Pancreas (tissue), 10 donors: ENCODE measurements at places on chromosomes 4 and X.
A peak's percentile ranks its signal among the peaks of the same experiment; 100 is the strongest.

DNA sequence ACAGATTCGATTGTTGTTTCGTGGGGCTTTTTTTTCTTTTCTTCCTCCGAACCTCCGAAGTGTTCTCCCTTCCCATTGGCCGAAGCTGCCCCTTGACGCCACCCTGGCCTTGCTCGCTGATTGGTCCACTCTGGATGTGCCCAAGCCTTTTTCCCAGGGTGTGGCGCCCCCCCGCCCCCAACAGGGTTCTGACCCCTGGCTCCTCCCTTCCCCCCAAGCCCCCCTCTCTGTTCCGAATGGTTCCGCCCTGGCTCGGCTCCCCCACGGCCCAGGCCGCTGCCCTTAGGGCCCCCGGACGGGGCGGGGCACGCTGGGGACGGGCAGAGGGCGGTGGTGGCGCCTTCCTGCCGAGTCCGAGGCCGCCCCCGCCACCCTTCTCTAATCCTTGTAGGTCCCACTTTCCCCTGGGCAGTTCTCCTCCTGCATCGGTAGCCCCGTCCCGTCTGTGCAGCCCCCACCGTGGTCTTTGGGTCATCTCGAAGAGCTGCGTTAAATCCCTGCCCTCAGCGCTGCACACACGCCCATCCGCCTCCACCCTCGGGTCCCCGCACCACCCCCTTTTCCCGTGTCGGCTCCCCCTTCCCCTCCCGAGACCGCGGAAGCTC is 25.5 kb downstream of the UTP14A start:
- peak; percentile 92 for DNase-seq

DNA sequence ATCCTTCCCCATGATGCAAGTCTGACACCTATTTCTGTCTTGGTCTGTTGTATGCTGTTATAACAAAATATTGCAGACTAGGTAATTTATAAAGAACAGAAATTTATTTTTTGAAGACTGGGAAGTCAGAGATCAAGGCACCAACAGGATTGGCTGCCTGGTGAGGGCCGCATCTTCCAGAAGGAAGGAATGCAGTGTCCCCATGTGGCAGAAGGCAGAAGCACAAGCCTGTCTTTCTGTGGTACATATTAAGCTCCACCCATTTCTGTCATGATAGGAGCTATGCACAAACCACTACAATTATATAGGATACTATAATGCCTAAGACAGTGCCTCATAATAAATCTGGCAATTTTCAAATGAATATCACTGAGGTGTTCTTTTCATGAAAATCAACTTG is 502.3 kb upstream of the DIAPH2 start:
- DNase-seq = no peak

GRCh38 chr4:48436318-48436717 is 46.8 kb upstream of the SLC10A4 start:
- DNase-seq = no peak

GRCh38 chrX:16765594-16765993 is 20.7 kb upstream of the TXLNG start:
- no peak for DNase-seq

DNA sequence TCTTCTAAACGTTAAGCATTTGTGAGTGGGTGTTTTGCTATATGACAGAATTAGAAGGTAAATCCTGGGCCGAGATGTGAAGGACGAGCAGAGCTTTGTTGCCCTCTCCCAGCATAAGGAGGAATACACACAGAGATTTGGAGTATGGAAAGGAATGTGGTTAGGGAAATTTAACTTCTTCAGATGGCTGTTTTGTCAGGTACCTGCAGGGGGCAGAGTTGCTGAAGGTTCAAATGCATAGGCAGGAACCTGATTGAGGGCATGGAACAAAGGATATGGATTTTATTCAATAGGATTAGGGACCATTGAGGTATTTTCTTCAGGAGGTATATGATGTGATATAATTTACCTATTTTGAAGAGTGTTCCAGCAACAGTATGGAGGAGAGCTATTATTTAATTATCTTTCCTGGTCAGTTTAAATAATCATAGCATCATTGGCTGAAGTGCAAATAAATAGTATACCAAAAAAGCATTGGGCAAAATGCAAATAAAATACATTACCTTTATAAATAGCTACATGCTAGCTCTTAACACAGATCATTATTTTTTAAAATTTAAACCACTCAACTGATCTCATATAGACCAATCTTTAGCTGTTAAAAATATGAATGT is 143.6 kb downstream of the SLIT2 start:
- no peak for DNase-seq

DNA sequence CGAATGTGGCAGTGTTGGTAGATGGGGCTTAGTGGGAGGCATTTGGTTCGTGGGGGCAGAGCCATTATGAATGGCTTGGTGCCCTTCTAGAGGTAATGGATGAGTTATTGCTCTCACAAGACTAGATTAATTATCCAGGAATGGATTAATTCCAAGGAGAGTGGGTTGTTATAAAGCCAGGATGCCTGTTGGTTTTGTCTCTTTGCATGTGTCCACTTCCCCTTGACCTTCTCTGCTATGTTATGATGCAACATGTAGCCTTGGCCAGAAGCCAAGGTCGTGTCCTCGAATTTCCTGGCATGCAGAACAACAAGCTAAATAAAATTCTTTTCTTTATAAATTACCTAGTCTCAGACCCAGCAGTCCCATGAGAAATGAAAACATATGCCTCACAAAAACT is 111.2 kb upstream of the PLS3 start:
- DNase-seq = peak; percentile 65

DNA sequence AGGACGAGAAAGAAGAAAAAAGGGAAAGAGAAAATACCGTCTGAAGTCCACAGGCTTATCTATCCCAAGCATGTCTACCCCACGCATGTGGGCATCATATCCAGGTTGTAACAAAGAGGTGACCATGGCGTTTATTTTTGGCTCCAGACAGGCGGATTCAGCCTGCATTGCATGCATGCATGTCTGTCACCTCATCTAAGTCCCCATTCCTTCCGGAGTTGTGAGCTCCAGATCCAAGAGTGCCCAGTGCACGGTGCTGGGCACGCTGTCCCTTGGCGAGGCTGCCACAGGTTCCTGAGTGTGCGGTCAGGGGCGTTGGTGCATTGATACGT is 905 bp upstream of the GALNTL6 start:
- no peak for DNase-seq

DNA sequence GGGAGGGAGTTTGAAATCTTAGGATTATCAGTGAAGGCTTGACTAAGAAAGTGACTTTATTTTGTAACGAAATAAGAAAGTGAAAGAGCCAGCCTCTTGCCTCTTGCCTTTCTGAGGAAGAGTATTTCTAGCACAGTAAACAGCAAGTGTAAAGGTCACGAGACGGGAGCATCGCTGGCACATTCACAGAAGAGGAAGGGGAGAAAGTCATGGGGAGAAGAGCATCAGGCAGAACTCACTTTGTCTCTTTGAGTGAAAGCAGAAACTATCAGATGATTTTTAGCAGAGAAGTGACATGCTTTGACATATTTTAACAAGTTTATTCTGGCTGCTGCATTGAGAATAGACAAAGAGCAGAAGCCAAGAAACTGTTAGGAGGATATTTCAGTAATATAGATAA is 313.8 kb downstream of the CAMK2D start:
- DNase-seq = no peak

- DNase-seq = no peak
Observed at GRCh38 chrX:133606990-133607389, 191.7 kb upstream of the GPC4 start.

DNA sequence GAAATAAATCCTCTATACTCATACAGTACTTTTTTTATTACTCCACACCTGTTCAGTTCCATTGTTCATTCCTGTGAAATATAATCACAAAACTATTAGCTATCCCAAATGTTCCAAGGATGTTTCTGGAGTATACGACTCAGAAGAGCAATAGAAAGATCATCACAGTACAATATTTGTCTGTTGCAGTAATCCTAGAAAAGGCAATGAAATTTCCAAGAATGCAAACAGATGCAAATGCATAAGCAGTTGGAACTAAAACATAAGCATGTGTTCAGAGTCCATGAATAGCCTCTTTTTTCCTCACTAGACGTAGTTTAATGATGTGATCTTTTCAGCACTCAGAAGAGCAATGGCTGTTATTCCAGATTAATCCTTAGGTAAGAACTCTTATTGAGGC is 55.2 kb downstream of the RTL3 start:
- no peak for DNase-seq

DNA sequence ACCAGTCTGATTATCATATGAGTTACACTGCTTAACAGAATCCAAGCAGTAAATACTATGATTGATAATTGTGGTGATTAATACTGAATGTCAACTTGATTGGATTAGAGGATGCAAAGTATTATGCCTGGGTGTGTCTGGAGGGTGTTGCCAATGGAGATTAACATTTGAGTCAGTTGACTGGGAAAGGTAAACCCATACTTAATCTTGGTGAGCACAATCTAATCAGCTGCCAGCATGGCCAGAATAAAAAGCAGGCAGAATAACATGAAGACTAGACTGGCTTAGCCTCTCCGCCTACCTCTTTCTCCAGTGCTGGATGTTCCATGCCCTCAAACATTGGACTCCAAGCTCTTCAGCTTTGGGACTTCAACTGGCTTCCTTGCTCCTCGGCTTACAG is 961.3 kb downstream of the ADGRL3 start:
- DNase-seq = no peak

- no peak for DNase-seq
Observed at GRCh38 chr4:45229206-45229605, 502.9 kb upstream of the GNPDA2 start.

GRCh38 chr4:147318586-147318985 is 162.3 kb upstream of the EDNRA start:
- DNase-seq = no peak

DNA sequence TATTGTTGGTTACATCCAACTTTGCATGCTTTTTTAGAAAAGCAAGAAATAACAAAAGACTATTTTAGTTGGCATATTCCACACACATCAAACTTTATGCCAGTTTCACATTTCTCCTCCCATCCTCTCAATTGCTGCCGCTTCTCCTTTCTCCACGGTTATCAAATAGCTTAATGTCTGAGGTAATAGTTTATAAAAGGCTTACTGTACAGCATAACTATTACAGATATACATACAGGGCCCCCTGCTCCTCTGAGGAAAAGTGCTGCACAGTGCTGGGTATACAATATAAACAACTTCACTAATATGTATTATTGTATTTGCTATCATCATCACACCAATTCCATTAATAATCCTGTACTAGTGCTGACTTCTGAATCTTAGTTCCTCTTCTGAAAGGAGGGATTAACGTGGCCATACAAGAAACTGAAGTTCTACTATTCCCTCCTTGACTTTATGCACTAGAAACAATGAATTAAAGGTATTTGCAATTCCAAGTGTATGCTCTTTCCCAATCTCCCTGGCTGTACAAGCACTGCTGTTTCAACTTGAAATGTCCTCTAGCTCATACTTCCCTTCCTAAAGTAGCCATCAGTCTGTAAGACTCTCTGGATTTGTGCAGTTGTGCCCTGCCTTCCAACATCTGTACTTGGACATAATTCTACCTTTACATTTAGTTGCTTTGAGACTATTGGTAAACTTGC is 2.5 kb downstream of the CCNI start:
- no peak for DNase-seq

GRCh38 chrX:67731061-67731460 is 187.2 kb downstream of the AR start:
- DNase-seq = no peak

DNA sequence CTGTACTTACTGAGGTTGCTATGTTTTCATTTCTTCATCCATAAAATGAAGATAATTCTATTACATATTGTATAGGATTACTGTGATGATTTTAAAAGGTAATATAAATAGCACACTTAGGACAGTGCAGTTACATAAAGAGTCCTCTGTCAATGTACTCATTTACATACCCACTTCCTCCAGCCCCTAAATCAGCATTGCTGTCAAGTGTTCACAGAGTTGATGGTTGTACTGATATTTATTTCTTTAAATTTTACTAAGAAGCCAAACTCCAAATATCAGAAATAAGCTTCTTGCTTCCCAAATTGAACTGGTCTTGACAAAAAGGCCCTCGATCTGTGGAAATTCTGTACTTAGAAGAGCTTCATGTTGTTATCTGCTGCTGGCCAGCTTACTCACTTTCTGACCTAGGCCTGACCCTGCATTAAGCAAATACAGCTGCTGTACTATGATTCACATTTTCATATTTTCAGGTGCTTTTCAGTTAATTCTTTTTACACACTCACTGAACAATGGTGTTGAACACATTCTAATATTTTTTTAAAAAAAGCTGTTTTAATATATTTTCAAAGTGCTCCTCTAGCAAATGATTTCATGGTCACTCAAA is 259.6 kb downstream of the UNC5C start:
- DNase-seq = no peak

GRCh38 chr4:87188048-87188447 is 32.4 kb downstream of the KLHL8 start:
- DNase-seq = no peak

DNA sequence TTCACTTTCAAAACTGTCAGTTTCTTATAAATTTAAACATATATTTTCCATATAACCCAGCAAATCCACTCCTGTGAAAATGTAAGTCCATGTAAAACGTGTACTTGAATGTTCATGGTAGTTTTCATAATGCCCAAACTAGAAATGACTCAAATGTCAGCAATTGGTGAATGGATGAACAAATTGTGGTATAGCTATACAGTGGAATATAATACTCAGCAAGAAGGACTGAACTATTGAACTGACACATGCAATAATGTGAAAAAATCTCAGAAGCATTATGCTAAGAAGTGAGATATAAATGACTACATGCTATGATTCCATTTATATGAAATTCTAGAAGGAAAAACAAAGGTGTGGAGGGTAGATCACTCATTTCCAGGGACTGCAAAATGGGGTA is 52.2 kb downstream of the USP53 start:
- DNase-seq = no peak

DNA sequence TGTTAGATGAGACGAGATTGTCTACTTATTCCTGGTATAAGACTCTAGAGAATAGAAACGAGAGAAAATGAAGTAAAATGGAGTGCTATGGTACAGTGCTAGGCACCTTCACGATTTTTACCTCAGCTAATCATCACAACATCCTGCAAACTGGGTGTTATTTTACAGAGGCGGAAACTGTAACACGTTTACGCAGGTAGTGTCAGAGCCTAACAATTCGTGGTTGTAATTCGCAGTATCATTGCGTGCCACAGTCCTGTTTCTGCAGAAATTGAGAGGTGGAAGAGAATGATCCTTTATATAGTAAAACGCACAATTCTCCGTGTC is 383 bp upstream of the TBC1D19 start:
- DNase-seq = no peak

GRCh38 chr4:96429657-96430056 is 589.8 kb downstream of the PDHA2 start:
- DNase-seq = no peak

- DNase-seq = no peak
Observed at GRCh38 chrX:17662391-17662790, 74.9 kb upstream of the SCML1 start.

- DNase-seq = no peak
Observed at GRCh38 chrX:31420711-31421151, 348.9 kb upstream of the FTHL17 start.
